ENCODE measurements at places on chromosomes 16 and 17.

GRCh38 chr16:89498839-89499238, 8.5 kb upstream of the ANKRD11 start:
- DNase-seq, result no peak

- DNase-seq, result no peak
Observed at GRCh38 chr16:78522327-78522726, 422.9 kb downstream of the WWOX start.

DNA sequence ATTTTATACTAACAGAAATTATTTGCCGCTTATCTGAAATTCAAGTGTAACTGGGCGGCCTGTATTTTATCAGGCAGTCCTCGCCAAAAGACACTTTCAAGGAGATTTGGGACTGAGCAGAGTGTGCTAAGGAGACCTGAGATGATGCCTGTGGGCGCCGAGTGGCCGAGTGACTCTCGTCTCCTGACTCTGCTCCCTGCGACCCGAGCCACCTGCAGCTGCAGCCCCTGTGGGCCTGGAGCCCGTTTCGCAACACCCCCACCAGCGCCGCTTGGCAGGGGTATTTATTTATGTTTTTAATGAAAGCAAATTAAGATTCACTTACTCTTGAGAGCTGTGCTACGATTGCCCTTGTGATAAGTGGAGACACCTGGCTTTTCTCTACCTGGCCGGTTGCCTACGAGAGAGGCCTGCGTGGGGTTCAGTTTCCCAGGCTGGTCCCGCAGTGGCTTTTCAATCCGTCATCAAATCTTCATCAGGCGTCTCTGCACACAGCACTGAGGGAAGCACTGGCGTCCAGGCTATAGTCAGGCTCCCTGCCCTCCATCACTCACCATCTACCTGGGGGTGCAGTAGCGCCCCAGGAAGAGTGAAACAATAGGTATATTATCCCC, 124.0 kb downstream of the SEC14L1 start:
- peak; percentile 76 for DNase-seq

DNA sequence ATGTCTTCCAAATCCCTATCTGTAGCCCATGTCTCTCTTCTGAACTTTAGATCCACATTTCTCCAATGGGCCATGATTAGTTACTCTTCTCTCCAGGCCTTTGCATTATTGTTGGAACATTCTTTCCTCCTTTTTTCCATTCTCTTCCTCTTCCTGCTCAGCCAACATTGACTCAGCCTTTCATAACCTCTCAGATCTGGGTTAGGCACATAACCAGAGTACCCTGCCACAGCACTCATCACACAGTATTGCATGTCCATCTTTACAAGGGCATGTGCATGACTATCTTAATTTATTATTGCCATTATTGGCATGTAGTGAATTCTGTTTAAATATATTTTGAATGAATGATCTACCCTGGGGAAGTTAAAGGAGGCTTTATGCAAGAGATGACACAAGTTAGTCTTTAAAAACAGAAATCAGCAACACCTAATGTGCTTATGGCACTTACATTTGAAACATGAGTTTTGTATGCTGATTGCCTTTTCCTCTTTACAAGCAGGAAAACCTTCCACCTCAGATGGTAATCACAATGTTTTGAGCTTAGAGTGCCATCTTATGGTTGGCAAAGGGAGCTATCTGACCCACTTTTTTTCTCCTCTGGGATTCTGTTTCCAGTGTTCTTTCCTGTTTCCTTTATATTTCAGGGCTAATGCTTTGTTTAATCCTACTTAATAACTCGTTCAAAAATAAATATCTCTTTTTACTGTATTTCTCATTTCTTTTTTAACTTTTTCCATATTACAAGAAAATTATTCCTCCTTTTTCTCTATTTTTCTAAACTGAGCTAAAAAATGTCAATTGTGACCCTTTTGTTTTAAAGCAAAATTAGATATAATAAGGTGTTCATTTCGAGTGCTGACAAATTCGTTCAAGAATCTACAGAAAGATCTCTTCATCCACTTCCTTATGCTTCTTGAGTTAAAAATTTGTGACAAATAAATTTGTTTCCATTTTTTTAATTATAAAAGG, 151.0 kb upstream of the RBL2 start:
- no peak for DNase-seq

- DNase-seq, result peak; percentile 43
Observed at GRCh38 chr17:3532859-3533142, 24.8 kb downstream of the TRPV3 start.

- no peak for DNase-seq
Observed at GRCh38 chr17:69773081-69773480, 301.9 kb upstream of the KCNJ16 start.

GRCh38 chr17:5819921-5820685, 235.8 kb upstream of the NLRP1 start:
- DNase-seq, result peak; percentile 57

DNA sequence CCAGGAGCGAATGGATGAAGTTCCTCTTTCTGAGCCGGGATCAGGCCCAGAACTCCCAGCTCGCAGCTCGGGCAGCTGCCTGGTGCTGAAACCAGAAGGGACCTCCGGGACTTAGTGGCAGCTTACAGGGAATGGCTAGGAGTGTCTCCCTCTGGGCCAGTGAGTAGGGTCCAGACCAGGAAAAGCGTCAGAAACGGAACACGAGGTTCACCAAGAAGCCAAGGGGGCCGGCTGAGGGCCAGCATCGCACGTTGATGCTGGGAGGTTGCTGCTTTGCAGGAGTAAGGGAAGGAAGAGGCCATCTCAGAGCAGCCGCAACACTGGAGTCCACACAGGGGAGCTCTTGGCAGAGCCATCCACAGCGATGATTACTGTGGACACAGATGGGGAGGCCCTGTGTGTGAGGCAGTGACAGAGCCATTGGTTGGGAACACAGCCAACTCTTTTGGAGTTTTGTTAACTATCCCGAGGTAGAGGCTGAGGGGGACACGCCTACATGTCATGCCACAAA, 74.0 kb upstream of the CREBBP start:
- DNase-seq, result peak; percentile 72

GRCh38 chr17:82234211-82235055, 5.6 kb downstream of the SLC16A3 start:
- DNase-seq, result no peak

- DNase-seq, result peak; percentile 99
Observed at GRCh38 chr17:76709077-76709950, 1.5 kb downstream of the MXRA7 start.

- no peak for DNase-seq
Observed at GRCh38 chr17:39841134-39841683, 22.9 kb downstream of the IKZF3 start.

GRCh38 chr16:31093132-31093703, 1.4 kb downstream of the VKORC1 start:
- peak; percentile 80 for DNase-seq

GRCh38 chr17:61947367-61948078, 19.7 kb upstream of the INTS2 start:
- no peak for DNase-seq

GRCh38 chr17:21538615-21539014, 153.7 kb upstream of the KCNJ18 start:
- DNase-seq, result no peak

GRCh38 chr16:73053364-73054124, 5.6 kb upstream of the ZFHX3 start:
- peak; percentile 73 for DNase-seq

GRCh38 chr17:78842881-78843565, 2.4 kb upstream of the USP36 start:
- peak; percentile 78 for DNase-seq

GRCh38 chr17:68777243-68777855, 176.2 kb upstream of the FAM20A start:
- peak; percentile 53 for DNase-seq

DNA sequence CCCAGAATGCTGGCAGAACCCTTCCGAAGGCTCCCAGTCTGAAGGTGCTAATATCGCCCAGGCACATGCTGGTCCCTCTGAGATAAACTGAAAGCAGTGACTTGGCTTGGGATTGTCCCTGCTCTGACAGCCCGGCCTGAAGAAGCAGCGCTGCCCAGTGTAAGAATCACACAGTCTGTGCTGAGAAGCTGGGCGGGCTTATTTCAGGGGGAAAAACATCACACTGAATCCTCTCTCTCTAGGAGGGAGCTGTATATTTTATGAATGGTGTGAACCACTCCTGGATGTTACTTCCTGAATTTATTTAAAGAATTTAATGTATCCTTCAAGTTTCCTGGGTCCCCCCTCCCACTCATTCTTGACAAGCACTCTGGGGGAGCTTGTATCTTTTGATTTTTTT, 36.3 kb downstream of the GAS7 start:
- no peak for DNase-seq

DNA sequence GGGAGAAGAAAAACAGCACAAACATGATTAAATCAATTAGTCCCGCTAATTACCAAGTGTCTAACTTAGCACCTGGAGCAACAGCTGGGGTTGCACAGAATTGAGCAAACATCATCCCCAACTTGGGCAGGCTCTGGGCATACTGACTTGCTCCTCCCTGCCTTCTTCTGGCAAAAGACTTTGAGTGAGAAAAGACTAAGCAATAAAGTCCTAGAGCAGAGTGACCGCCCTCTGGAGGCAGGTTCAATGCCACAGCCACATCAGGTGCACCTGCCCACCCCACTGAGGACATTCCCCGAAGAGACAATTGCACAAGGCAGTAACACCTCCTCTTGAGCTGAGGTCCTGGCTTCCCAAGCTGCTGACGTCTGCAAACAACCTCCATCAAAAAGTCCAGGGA, 358.3 kb downstream of the SOX9 start:
- DNase-seq, result no peak

- DNase-seq, result no peak
Observed at GRCh38 chr17:60398227-60398959, 6.5 kb upstream of the USP32 start.

DNA sequence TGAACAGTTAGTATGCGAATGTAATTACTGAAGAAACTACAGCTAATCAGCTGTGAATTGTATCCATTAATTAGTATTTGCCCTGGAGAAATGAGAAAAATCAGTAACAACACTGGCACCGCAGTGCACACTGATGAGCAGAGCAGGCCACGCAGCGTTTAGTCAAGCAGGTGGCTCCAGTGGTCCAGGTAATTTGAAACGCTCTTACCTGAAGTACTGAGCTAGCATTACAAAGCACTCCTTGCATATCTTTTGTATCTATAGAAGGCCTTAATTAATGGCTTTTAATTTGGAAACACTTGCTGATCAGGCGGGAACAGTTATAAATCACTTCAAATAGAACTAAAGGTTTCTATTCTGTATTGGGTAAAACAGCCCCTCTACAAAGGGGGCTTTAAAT, 76.4 kb downstream of the TOX3 start:
- peak; percentile 1 for DNase-seq

GRCh38 chr16:61005952-61006351, 1030.3 kb downstream of the CDH8 start:
- DNase-seq, result no peak

DNA sequence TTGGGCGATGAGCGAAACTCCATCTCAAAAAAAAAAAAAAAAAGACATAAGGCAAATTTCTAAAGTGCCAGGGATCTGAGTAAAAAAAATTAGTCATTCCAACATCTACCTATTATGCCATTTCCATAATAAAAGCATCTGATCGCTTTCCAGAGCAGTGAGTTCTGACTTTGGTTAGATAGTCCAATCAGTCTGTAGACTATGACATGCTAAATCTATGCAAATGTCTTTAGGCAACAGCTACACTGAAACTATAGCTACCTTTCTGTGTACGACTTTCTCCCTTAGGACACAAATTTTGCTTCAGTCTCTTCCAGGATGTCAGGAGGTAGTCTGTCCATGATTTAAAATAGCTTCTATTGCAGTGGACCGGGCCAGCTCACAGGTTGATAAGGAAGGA, 58.9 kb upstream of the ARHGAP44 start:
- no peak for DNase-seq

DNA sequence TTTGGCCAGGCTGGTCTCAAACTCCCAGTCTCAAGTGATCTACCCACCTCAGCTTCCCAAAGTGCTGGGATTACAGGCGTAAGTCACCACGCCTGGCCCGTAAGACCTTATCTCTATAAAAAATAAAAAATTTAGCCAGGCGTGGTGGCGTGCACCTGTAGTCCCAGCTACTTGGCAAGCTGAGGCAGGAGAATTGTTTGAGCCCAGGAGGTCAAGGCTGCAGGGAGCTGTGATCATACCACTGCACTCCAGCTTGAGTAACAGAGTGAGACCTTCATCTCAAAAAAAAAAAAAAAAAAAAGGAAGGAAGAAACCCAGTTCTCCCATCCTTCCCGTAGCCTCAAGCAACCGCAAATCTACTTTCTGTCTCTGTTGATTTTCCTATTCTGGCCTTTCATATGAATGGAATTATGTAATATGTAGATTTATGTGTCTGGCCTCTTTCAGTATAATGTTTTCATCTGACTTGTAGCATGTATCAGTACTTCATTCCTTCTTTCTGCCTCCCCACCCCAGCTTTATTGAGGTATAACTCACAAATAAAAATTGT, 11.2 kb downstream of the CASC3 start:
- no peak for DNase-seq

DNA sequence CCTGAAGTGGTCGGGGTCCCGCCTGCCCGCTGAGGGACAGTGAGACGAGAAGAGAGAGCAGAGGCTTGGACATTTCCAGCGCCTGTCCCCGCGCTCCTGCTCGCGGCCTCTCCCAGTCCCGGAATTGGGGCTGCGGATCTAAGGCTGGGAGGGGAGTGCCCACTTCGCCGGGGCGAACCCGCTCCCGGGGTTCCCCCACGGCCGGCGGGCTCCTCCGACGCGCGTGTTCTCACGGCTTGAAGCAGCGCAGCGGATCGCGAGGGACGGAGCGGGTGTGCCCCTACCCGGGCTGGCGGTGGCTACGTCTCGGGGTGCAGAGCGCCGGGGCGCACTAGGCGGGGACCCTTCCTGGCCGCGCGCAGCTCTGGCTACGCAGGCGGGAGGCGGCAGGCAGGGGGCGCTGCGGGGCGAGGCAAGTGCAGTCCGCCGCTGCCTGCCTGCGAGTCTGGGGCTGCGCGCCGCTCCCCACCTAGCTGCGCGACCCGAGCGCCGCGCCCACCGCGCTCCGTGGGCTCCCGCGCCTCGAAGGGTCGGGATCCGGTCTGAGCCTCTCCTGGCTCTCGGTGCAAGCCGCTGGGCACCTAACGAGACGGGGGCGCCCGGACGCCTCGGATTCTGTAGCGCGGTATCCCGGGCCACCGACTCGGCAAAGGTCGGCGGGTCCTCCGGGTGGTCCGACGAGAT, 1.2 kb downstream of the NGFR start:
- DNase-seq, result peak; percentile 98

DNA sequence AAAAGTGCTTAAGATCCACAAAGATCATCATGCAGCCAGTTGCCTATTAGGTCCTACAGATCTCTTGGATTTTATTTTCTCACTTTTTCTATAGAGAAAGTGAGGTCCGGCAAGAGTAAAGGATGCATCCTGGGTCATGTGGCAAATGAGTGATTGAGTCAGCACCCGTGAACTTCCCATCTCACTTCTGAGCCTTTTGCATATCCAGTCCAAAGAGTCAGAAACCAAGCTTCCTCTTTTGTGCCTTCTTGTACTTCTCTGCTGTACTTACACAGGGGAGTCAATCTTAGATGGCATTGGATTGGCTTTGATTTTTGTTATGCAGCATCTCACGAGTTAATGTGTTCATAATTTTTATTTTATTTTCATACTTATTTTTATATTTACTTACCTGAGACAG, 114.2 kb upstream of the IRX5 start:
- no peak for DNase-seq

GRCh38 chr16:75433732-75434413, 570 bp upstream of the CFDP1 start:
- peak; percentile 82 for DNase-seq

Data from osteoblast (primary cell).